ENCODE measurements at places on chromosomes 5 and 9. TPM values are rescaled to one million over a fixed set of nuclear protein-coding genes. Genes with fewer than 3 reads are reported as not detected.
A peak's percentile ranks its signal among the peaks of the same experiment; 100 is the strongest.

DNA sequence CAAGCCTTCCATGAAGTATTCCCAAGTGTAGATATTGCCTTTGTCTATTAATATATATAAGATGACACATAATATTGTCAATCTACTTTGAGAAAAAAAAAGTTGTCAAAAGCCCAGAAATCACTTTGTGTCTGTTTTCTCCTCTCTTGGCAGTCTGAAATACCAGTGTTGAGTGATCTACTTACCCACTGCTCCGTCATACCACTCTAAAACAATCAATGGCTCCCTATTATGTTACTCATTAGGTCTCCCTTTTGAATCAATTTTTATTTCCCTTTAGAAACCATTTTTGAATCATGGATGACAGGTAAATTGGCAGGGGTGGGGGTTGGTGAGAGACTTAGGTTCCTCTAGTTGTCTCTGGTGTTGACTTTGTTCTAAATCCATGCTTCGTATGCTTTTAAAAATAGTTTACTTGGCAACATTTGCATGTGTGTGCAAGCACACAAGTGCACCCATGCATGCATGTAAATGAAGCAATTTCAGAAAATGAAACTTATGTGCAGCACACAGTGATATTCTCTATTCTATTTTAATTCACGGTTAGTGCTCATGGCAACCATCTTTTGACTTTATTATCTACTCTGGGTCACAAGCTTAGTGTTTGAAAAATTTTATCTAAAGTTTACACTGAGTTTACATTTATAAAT, 378.9 kb downstream of the RAB3C start:
- H3K36me3 ChIP-seq = no peaks in the 10 kb centered on the region
- H3K4me3 ChIP-seq = no peak overlapping the region
- H3K27me3 ChIP-seq = no peaks in the 10 kb centered on the region
- DNase-seq = no peak

The NIPSNAP3A gene
- polyA plus RNA-seq = 36.4 TPM

- no peak overlapping the region for H3K27ac ChIP-seq
- peak; percentile 39 for DNase-seq
- H3K4me1 ChIP-seq = peaks cover 6% of the 10 kb centered on the region
- no peaks in the 10 kb centered on the region for H3K27me3 ChIP-seq
Observed at GRCh38 chr5:144370273-144370672, 199.6 kb downstream of the KCTD16 start.

- H3K27me3 ChIP-seq = no peaks in the 10 kb centered on the region
- no peaks in the 10 kb centered on the region for H3K36me3 ChIP-seq
- no peak for DNase-seq
- H3K27ac ChIP-seq = no peak overlapping the region
Observed at GRCh38 chr5:45399041-45399440, 297.1 kb downstream of the HCN1 start.

DNA sequence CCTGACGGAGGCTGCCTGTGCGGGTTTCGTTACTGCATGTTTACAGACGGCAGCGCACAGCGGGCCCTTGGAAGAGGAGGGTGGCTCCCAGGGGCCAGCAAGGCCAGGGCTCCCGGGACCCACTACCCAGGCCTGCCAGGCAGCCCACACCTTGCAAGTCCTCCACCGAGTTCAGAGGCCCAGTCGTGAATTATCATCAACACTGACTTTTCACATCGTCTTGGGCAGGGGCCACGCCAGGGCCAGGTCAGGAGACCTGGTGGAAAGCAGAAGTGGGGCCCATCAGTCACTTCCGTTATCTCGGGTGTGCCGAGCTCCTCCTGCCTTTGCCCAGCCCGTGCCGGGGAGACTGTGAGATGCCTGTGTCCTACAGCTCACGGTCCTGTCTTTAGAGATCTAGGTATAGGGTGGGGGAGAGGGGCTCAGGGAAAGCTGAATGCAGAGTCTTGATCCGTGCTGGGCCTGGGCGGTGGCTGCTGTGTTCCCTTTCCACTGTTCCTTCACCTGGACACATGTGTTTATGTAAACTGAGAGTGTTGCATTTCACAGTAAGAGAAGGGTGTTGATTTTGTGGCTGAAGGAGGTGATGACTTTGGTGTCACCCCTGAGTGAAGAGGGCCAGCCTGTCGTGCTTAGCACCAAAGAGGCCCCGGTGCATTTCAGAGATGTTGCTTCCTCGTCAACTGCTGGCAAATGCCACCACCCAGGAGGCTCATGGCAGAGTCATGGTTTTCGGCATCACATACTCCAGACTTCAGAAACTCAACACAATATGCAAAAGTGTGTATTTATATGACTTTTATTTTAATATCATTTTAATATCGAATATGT, 175.2 kb downstream of the GAPVD1 start:
- no peak for DNase-seq
- H3K27me3 ChIP-seq = no peaks in the 10 kb centered on the region
- peaks cover 52% of the 10 kb centered on the region for H3K36me3 ChIP-seq
- H3K4me1 ChIP-seq = no peaks in the 10 kb centered on the region
- H3K4me3 ChIP-seq = no peak overlapping the region
- H3K27ac ChIP-seq = no peak overlapping the region

The GPR151 gene
- not detected for polyA plus RNA-seq

The ST8SIA4 gene
- 1.1 TPM for polyA plus RNA-seq

- H3K36me3 ChIP-seq = no peaks in the 10 kb centered on the region
- no peak for DNase-seq
- no peak overlapping the region for H3K27ac ChIP-seq
- no peaks in the 10 kb centered on the region for H3K27me3 ChIP-seq
- no peak overlapping the region for H3K4me3 ChIP-seq
Observed at GRCh38 chr9:23522952-23523351, 303.1 kb downstream of the ELAVL2 start.

DNA sequence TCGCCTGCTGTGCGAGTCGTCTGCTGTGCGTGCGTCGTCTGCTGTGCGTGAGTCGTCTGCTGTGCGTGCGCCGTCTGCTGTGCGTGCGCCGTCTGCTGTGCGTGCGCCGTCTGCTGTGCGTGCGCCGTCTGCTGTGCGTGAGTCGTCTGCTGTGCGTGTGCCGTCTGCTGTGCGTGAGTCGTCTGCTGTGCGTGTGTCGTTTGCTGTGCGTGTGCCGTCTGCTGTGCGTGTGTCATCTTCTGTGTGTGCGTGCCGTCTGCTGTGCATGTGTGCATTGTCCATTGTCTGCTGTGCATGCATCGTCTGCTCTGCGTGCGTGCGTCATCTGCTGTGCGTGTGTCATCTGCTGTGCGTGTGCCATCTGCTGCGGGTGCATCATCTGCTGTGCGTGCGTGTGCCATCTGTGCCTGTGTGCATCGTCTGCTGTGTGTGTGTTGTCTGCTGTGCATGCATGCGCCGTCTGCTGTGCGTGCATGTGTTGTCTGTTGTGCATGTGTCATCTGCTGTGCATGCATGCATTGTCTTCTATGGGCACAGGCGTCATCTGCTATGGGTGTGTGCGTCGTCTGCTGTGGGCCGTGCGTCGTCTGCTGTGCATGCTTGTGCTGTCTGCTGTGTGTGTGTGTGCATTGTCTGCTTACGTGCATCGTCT, 68.6 kb upstream of the IRX4 start:
- H3K27ac ChIP-seq = no peak overlapping the region
- no peak for DNase-seq
- H3K36me3 ChIP-seq = no peaks in the 10 kb centered on the region
- no peak overlapping the region for H3K4me3 ChIP-seq

- DNase-seq = no peak
- no peak overlapping the region for H3K4me3 ChIP-seq
- H3K4me1 ChIP-seq = no peaks in the 10 kb centered on the region
- H3K36me3 ChIP-seq = no peaks in the 10 kb centered on the region
- H3K27ac ChIP-seq = no peak overlapping the region
- H3K27me3 ChIP-seq = no peaks in the 10 kb centered on the region
Observed at GRCh38 chr9:121252104-121252851, 15.7 kb upstream of the GSN start.

GRCh38 chr9:99171225-99172123, 50.3 kb downstream of the ALG2 start:
- no peak for DNase-seq
- no peak overlapping the region for H3K27ac ChIP-seq
- no peaks in the 10 kb centered on the region for H3K27me3 ChIP-seq
- H3K4me3 ChIP-seq = no peak overlapping the region
- no peaks in the 10 kb centered on the region for H3K36me3 ChIP-seq
- H3K4me1 ChIP-seq = no peaks in the 10 kb centered on the region

The ANKRD34B gene
- polyA plus RNA-seq = not detected

The SNCB gene
- not detected for polyA plus RNA-seq

The WDR31 gene
- polyA plus RNA-seq = 1.2 TPM

GRCh38 chr5:37771203-37771611, 68.6 kb downstream of the GDNF start:
- no peak overlapping the region for H3K4me3 ChIP-seq
- peak overlapping the region; percentile 31 for H3K27ac ChIP-seq
- H3K4me1 ChIP-seq = no peaks in the 10 kb centered on the region
- H3K27me3 ChIP-seq = no peaks in the 10 kb centered on the region

GRCh38 chr5:56807679-56808078, 7.7 kb upstream of the MAP3K1 start:
- no peaks in the 10 kb centered on the region for H3K36me3 ChIP-seq
- no peak overlapping the region for H3K4me3 ChIP-seq
- H3K27me3 ChIP-seq = no peaks in the 10 kb centered on the region
- H3K4me1 ChIP-seq = no peaks in the 10 kb centered on the region
- DNase-seq = no peak

The LCN15 gene
- polyA plus RNA-seq = not detected

The CEP72 gene
- polyA plus RNA-seq = 0.46 TPM

GRCh38 chr9:129595903-129596540, 24.9 kb downstream of the C9orf50 start:
- H3K4me1 ChIP-seq = peaks cover 32% of the 10 kb centered on the region

The CTXN3 gene
- polyA plus RNA-seq = not detected

GRCh38 chr9:72858089-72858912, 94.6 kb downstream of the ALDH1A1 start:
- H3K36me3 ChIP-seq = no peaks in the 10 kb centered on the region
- H3K27ac ChIP-seq = peak overlapping the region; percentile 24
- H3K4me1 ChIP-seq = peaks cover 21% of the 10 kb centered on the region
- no peak overlapping the region for H3K4me3 ChIP-seq
- DNase-seq = peak; percentile 59

The GKAP1 gene
- 5.8 TPM for polyA plus RNA-seq

The EQTN gene
- not detected for polyA plus RNA-seq

The BTNL3 gene
- 0.33 TPM for polyA plus RNA-seq

Measured in stomach (tissue), 19 donors.